ENCODE measurements at places on chromosomes 16 and 17.

GRCh38 chr17:75044716-75045115, 2.1 kb downstream of the ATP5PD start:
- no peak for DNase-seq

GRCh38 chr17:17905036-17905320, 67.2 kb downstream of the TOM1L2 start:
- no peak for DNase-seq

- DNase-seq = peak; percentile 77
Measured at GRCh38 chr17:35747540-35748017, 5.5 kb downstream of the GAS2L2 start.

DNA sequence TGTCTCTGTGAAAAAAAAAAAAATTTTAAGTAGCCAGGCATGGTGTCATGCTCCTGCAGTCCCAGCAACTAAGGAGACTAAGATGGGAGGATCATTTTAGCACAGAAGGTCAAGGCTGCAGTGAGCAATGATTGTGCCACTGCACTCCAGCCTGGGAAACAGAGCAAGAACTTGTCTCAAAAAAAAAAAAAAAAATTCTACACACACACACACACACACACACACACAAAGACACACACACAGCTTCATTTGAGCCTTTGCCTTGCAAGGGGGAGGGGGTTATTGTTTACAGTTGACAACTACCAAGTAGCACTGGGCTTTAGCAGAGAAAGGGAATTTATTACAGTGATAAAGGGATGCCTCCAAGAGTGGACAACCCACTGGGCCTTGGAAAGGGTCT, 4.9 kb upstream of the POLR3E start:
- no peak for DNase-seq

DNA sequence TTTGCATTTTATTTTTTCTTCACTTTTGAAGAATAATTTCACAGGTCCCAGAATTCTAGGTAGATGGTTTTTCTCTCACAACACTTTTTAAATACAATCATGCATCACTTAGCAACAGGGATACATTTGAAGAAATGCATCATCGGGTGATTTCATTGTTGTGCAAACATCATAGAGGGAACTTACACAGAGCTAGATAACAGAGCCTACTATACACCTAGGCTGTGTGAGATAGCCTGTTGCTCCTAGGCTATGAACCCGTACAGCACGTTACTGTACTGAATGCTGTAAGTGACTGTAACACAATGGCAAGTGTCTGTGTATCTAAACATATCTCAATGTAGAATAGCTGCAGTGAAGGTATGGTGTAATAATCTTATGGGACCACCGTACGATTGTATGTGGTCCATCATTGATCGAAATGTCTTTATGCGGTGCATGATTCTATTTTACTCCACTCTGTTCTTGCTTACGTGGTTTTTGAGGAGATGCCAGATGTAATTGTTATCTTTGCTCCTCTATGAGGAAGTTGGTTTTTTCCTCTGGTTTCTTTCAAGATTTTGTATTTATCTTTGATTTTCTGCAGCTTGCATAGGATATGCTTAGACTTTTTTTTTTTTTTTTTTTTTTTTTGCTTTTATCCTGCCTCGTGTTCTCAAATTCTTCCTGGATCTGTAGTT, 35.5 kb upstream of the TMEM92 start:
- no peak for DNase-seq

DNA sequence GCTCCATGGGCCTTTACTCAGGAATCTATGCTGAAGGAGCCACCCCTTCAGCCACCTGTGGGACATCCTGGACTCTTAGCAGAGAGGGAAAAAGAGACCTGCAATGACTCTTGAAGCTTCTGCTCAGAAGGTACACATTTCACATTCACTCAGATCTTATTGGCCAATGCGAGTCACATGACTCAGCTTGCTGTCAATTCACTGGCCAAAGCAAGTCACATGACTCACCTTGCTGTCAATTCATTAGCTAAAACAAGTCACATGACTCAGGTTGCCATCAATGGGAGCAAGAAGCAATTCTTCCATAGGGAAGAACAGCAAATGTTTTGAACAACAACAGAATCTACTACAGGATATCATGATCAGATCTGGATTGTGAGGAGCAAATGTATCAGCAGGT, 233.4 kb downstream of the SHISA9 start:
- no peak for DNase-seq

DNA sequence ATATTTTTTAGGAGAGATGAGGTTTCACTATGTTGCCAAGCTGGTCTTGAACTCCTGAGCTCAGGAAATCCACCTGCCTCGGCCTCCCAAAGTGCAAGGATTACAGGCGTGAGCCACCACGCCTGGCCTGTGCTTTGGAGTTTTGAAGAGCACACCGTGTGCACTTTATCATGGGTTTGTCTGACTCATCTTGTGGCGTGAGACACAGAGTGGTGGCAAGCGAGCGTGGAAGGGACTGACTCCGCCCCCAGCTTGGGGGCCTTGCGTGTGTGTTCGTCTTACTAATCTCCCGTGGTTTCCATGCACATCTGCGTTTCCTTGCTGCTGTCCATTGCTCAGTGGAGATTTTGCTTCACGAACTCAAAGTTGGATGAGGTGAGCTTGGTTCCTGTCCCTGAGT, 22.9 kb downstream of the CRAMP1 start:
- no peak for DNase-seq

- DNase-seq = peak; percentile 66
Measured at GRCh38 chr17:42704837-42705494, 22.6 kb downstream of the CNTNAP1 start.

- no peak for DNase-seq
Measured at GRCh38 chr17:17921192-17922069, 50.8 kb downstream of the TOM1L2 start.

DNA sequence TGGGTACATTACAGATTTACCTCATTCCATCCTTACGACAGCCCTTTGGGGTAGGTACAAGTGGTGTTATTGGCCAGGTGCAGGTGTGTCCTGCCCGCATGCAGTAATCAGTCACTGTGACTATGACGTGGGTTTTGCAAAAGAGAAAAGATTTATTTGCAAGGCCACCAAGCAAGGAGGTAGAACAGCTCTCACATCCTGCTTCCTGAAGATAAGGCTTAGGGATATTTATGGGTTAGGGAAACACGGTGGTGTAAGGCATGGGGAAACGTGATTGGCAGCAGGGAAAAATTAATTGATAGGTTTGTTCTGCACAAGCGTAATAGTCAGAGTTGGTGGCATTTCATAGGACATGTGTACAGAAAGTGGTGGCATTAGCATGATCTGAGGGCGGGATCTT, 214.8 kb downstream of the PARN start:
- DNase-seq = no peak

DNA sequence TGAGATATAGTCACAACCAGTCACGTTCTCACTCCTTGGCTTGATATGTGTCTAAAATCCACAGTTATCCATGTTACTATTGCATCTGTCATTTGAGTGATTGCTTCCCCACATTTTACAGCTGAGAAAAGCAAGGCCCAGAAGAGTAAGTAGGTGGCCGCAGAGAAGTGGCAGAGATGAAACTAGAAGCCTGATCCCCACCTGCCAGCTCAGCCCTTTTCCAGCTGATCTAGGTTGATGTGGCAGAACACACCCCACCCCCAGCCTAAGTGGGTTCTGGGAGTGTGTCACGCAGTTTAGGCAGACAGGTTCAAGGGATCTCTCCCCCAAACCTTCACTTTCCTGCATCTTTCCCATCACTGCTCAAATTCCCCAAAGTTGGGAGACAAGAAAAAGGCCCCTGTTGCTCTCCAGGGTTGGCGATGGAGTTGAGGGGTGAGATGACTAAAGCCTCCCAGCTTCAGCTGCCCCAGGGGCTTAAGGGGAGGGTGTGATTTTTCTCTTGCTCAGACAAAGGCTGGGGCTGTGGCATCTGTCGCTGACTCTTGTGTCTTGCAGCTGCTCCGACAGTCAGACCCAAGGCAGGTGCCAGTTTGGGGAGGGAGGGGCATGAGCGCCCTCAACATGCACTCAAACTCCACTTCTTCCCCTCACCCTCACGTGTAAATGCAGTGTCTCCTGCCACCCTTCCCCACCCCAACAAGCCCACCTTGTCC, 48.9 kb upstream of the LHX1 start:
- DNase-seq = no peak

DNA sequence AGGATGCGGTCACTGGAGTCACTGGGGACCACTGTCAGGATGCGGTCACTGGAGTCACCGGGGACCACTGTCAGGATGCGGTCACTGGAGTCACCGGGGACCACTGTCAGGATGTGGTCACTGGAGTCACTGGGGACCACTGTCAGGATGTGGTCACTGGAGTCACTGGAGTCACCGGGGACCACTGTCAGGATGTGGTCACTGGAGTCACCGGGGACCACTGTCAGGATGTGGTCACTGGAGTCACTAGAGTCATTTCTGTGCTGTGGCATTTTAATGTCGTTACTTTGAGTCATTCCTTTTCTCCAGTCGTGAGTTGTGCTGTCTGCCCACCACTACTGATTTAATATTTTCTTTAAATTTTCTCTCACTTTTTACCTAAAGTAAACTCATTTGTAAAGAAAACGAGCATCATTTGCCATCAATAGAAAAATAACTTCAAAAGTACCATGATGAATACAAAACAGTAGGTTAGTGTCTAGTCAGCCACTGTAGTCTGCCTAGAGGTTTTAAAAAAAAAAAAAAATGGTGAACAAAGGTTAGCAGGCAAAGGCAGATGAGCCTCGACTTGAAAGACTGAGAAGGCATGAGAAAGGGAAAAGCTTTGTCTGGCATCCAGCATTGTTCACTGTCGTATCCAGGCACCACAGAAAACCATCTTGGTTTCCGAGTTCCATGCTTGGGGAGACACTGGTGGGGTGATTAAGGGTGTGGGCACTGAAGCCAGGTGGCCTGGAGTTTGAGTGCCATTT, 346.6 kb downstream of the SNX29 start:
- DNase-seq = peak; percentile 77

GRCh38 chr17:7466639-7467341, 12.6 kb downstream of the ZBTB4 start:
- no peak for DNase-seq

DNA sequence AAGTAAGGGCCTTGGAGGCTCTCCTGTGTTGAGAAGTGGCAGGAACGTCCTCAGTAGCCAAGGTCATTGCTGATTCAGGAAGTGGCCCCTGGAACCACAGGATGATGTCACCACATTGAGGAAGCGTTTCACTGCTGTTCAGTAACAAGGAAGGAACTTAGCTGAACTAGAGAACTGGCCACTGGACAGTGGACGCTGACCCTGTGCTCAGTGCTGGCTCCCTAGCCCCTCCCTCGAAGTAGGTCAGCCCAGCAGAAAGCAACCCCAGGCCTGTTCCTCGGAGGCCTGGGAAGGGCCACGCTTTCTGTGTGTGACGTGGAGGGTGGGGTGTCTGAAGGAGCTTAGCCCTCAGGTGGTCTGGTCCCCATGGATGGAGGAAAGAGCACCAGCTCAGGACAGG, 58.3 kb downstream of the B9D1 start:
- DNase-seq = no peak

DNA sequence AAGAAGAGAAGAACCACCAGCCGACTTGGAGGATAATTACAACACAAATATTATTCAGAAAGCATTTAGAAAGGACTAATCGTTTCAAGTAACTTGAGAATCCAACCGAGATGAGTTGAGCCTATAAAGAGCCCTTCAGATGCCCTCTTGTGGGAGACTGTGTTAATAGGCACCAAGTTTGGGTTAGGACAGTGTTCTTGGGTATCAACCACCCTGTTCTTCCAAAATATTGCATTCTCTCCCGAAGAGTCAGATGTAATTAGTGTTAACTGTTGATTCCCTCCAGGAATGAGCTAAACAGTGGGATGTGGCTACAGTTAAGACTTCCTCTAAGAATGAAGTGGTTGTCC, 87.8 kb upstream of the NOL11 start:
- DNase-seq = no peak

DNA sequence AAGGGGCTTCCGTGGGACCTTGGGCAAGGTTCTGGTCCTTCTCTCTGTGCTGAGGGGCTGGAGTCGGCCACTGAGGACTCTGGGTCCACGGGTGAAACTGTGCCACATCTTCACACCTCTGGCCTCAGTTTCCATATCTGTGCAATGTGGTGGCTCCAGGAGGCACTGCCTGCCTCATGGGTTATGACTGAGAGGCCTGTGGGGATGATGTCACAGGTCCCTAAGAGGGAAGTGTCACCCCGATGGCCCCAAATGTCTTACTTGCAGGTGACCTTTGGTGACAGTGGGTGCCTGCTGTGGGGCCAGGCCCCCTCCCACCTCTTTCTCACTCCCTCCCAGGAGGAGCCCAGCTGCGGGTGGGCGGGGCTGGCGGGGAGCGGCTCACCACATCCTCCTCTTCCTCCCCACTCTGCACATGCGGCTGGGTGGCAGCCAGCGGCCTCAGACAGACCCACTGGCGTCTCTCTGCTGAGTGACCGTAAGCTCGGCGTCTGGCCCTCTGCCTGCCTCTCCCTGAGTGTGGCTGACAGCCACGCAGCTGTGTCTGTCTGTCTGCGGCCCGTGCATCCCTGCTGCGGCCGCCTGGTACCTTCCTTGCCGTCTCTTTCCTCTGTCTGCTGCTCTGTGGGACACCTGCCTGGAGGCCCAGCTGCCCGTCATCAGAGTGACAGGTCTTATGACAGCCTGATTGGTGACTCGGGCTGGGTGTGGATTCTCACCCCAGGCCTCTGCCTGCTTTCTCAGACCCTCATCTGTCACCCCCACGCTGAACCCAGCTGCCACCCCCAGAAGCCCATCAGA, at the start of gene IL21R:
TSS of gene IL21R (plus strand) at position 407 of the 801 bp plus-strand sequence. CDS start 27,898 bp downstream, outside the sequence.
- peak; percentile 92 for DNase-seq

GRCh38 chr16:29790949-29791844, 646 bp downstream of the KIF22 start:
- no peak for DNase-seq

DNA sequence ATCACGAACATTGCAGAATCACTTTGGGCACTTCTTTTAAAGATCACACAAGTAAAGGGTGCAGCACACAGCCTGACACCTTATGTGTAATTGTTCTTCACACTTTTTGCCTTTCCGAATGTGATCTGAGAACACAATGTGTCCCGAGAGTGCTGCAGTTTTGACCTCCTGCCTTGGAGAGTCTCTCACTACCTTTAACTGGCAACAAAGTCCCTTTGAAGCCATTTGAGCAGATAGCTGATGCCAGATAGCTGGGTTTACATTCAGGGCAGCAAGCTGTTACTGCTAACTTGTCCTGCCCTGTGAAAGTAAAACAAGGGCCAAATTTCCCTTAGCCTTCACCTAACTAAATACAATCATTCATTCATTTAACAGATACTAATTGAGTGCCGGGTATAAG, 411.0 kb upstream of the DYNLRB2 start:
- DNase-seq = no peak

GRCh38 chr16:55225972-55226542, 97.9 kb upstream of the IRX6 start:
- no peak for DNase-seq

- DNase-seq = no peak
Measured at GRCh38 chr17:54028986-54029580, 206.4 kb downstream of the KIF2B start.

- DNase-seq = no peak
Measured at GRCh38 chr17:50056961-50057330, 1.0 kb downstream of the ITGA3 start.
